ENCODE measurements at places on chromosomes 6 and 20.

DNA sequence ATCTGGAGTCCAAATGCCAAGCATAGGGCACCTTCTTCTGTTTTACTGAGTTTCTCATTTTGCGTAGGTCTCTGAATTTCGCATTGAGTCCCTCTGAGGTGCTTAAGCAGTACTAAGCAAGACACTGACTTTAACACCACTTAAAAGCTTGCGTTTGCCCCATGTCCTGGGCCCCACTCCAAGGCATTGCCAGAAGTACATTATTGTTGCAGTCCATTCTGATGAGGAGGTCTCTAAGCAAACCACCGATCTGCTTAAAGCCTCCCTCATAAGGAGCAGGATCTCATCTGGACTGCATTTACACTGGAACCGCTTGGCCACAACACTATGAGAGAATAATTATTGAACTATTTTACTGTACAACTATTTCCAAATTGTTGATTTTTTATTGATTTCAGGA is 16.3 kb downstream of the BMP2 start:
- DNase-seq, result no peak

GRCh38 chr6:6665555-6666243 is 77.2 kb downstream of the LY86 start:
- no peak for DNase-seq

DNA sequence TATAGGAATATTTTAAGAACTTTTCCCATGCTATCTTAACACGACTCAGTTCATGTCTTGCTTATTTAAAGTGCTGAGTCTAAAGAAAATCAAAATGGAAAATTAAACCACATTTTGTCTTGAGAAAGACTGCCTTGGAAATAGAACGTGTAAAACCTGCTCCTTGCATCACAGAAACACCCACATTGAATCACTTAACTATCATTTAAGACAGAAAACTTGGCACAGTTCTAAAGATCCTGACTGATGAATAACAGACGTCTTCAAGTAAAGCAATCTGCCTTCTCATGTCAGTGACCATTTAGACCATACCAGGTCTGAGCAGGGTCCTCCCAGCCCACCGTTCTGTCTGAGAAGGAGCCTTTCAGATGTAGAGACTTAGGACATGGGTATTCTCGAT is 7.4 kb downstream of the PERP start:
- DNase-seq, result peak; percentile 49

DNA sequence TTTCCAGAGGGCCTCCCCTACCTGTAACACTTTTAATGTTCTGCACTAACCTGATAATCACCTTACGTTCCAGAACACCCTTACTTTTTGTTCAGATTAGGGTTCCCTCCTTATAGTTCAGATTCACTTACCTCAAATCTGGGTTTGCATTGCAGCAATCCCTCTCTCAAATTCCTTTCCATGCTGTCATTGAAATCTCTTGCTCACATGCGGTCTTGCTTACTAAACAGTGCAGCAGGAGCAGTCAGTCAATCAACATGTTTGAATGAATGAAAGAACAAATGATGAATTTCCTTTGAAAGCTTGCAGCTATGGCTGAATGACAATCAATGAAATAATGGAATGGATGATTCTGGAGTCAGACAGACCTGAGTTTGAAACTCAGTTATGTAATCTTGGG is 200.1 kb downstream of the HIVEP2 start:
- DNase-seq, result no peak

DNA sequence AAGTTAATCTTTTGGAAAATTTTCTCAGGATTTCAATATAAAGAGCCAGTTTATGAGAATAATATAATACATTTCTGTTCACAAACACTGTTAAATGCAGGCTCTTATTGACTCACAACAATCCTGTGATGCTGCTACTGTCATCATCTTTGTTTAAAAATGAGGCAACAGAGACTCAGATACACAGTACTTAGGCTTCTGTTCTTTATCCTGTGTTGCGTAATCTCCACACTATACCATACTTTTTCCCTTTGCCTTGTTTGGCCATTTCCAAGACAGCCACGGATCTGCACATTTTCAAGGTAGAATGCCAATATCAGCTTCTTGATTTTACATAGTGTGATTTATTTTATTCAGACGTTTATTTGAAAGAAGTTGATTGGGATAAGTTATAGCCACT is 699.0 kb upstream of the CITED2 start:
- no peak for DNase-seq

GRCh38 chr20:63090682-63091571 is 84.2 kb upstream of the BHLHE23 start:
- no peak for DNase-seq

DNA sequence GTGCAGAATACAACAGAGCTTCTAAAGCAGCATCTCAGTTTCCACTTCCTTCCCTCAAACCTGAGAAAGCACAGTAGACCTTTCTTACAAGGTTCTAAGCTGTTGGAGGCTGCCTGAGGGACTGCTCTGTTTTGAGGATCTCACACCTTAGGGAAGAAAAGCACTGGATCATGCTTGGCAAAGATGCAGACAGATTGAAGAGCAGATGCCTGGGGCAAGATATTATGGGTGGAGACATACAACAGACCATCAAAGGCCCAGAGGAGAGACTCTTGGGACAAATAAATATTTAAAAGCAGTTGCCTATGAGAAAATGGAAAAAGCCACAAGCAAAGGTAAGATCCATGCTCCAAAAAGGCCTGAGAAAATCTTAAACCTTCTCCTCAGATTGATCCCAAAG is 6.2 kb downstream of the ZNF337 start:
- DNase-seq, result no peak

GRCh38 chr6:132964101-132964867 is 149.9 kb downstream of the RPS12 start:
- no peak for DNase-seq

DNA sequence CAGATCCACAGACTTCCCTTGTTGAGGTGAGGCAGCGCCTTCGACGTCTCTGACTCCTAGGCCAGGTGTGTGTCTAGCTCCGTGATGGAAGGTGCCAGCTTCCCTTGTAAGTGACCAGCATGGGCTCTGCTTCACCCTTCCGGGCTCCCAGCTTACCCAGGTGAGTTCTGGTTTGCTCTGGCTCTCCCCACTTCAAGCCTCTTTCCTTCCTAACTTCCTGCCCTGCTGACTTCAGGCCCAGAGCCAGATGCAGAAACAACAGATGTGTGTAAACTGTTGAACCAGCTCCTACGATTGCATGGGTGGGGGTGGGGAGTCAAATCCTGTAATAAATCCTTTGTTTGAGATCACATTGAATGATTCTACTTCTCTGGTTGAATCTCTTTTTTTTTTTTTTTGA is 51.6 kb upstream of the BMP6 start:
- DNase-seq, result no peak

GRCh38 chr6:30972816-30973215 is 10.7 kb upstream of the MUC21 start:
- DNase-seq, result no peak

- no peak for DNase-seq
Observed at GRCh38 chr6:47634210-47635047, 64.0 kb upstream of the ADGRF4 start.

DNA sequence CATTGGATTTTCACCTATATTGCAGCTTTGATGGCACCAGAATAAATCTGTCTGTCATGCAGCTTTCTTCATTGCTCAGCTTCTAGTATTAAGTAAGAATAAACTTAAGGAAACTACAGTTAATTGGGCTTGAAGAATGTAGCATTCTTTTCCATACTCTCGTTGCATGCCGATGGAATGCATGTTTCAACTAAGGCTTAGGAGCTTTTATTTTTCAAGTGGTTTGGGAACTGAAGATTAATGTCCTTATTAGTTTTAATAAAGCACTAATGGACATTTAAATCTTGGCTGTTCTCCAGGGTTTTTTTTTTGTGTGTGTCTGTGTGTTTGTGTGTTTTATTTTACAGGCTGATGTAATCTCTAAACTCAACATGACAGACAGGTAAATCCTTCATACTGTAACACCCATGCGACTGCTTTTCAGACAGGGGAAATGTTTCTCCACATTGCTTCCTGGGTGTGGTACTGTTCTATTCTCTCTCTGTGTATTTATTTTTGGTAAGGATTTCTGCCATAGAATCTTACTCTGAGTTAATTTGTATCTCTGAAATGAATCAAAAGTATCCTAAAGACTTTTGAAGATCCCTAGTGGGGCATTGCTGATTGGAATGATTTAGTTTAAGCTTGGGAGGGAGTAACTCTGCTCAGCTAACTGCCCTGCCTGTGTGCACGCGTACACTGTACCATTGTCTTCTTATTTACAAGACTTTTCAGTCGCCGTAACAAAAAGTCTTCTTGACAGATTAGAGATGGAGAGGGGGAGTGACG is 38.0 kb downstream of the SLC9A8 start:
- DNase-seq, result no peak

DNA sequence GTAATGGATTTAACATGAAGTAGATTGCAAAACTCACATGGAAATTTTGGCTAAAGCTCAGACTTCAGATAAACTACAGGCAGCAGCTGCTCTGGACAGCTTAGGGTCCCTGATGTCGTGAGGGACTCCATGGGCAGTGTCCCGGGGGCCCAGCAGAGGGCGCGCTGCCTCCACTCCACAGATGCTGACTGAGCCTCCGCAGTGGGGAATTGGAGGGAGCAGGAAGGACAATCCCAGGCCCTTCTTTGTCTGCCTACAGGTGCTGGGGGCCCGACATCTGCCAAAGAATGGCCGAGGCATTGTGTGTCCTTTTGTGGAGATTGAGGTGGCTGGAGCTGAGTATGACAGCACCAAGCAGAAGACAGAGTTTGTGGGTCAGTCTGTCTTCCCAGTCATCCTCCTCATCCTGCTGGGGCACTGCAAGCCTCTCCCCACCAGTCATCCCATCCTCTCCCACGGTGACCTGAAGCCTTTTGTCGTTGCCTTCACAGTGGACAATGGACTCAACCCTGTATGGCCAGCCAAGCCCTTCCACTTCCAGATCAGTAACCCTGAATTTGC is 35.9 kb downstream of the PLCG1 start:
- DNase-seq, result peak; percentile 60

All from ACHN (cell line).